NCI-H345 (cell line): ENCODE measurements at places on chromosomes 1 and 21.
A peak's percentile ranks its signal among the peaks of the same experiment; 100 is the strongest.

DNA sequence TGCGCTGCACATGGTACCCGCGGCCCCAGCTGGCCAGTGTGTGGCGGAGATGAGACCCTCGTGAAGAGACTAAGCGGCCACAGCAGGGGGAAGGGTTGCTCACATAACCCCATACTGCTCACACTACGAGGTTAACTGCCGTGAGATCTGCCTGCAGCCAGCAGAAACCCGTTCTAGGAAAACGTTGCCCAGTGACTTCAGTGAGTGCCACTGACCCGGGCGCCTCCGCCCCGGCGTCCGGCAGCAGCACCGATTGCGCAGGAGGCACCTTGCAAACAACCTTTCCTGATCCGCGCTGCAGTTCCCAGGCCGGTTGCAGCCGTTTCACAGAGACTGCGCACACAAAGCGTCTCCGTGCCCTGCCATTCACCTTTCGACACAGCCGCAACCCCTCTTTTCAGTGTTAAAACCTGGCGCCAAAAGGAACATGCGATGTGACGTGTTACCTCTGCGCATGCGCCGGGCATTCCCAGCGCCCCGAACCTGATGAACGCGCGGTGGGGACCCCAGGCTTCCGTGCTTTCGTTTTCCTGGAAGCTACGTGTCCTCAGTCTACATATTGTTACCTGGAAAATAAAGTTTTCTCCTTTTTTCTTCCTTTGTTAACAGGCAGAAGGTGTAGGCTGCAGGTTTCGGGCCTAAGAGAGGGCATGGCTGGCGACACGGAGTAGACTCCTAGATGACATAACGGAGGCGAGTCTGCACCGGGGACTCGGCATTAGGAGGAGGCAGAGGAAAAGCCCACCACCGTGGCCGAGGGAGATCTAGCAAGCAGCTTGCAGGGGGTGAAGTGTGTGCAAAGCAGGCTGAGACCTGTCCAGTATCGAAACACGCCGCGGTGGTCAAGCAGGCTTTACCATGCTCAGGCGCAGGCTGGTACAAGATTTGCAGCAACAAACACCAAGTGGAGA is 8.9 kb downstream of the VPS26C start:
- DNase-seq, result no peak

DNA sequence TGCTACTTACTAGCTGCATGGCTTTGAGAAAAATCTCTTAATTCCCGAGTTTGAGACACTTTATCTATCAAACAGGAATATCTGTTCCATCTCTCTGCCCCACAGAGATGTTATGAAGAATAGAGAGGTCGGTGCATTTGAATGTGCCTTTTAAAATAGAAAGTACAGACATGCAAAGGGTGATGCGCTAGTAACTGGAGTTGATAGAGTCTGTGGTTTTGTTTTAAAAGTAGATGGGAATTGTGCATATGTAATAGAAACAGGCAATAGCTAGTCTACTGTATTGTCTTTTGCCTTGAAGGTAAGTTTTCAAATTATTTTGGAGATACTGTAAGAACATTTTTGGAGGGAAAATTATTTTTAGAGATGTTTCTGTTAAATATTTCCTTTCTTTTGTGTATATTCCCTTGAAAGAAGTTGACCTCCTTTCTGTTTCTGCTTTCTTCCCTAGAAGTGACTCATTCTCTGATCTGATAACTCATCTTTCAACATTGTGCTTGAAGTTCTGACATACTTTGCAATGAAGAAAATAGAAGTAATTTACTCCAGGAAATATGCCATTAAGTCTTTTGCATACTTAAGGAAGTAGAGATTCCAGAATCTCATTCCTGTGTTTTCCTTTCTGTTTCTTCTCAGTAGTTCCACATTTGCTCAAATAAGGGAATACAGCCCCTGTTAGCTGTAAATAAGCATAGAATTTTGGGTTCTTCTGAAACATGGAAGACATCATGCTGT is 151.6 kb downstream of the SDCCAG8 start:
- DNase-seq, result no peak

- DNase-seq, result no peak
Observed at GRCh38 chr1:165816826-165817497, 10.5 kb upstream of the UCK2 start.

- no peak for DNase-seq
Observed at GRCh38 chr1:110089561-110090275, 19.2 kb upstream of the ALX3 start.

GRCh38 chr21:29245863-29246262 is 52.9 kb upstream of the BACH1 start:
- no peak for DNase-seq

DNA sequence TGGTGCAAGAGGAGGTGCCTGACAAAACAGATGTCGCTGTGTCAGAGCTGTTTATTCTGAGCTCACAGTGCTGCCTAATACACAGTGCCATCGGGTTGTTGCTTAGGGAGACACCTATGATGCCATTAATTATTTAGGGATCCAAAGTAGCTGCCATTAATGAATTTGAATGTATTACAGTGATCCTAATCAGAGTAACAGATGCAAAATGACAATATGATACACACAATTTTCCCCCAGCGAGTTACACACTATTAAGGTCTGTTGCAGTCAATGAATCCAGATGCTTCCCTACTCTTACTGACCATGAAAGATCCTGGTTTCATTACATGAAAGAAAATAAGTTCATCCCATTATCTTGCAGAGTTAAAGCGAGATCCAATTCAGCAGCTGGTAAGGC is 91.3 kb downstream of the RWDD3 start:
- no peak for DNase-seq

DNA sequence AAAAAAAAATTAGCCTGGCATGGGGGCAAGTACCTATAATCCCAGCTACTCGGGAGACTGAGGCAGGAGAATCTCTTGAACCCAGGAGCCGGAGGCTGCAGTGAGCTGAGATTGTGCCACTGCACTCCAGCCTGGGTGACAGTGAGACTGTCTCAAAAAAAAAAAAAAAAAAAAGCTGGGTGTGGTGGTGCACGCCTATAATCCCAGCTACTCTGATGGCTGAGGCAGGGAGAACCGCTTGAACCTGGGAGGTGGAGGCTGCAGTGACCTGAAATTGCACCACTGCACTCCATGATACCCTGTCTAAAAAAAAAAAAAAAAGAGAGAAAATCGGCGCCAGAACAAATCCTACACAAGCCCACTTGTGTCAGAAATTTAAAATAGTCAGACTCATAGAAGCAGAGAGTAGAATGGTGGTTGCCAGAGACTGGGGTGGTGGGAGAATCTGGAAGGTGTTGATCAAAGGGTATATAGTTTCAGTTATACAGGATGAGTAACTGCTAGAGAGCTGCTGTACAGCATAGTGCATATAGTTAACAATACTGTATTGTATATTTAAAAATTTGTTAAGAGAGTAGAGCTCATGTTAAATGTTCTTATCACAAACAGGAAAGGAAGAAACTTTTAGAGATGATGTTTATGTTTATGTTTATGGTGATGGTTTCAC is 9.6 kb downstream of the DIP2A start:
- DNase-seq, result no peak

DNA sequence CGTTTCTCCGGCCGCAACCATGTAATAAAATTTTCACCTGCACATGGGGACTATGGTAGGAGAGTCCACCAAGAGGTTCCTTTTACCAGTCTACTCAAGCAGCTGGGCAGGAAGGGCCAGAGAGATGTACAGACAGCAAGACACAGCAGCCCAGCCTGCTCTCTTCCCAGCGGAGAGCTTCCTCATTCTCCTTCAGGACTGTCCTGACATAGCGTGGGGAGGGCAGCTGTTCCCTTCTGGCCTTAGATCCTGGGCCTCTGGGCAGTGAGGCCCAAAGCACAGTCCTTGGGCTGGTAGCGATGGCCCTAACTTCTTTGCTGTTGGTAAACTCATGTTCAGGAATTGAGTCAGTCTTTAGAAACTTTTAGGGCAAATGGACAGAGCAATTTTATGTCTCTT is 89.1 kb downstream of the BCAR3 start:
- DNase-seq, result no peak

DNA sequence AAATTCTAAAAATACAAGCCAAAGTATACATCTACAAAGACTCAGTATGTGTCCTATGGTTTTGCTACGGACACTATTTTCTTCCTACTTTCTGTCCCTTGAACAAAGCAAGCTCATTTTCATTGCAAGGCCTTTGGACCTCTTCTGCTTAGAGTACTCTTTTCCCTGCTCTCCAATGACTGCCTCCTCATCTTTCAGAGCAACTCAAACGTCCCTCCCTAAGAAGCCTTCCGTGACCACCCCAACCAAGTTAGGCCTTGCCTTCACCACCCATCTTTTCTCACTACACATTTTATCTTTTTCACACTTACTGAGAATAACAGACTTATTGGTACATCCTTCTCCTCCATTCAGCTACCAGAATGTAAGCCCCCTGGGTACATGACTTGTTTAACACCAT is 39.9 kb downstream of the ENAH start:
- DNase-seq, result no peak

- no peak for DNase-seq
Observed at GRCh38 chr1:1206966-1207531, 657 bp upstream of the TNFRSF18 start.

DNA sequence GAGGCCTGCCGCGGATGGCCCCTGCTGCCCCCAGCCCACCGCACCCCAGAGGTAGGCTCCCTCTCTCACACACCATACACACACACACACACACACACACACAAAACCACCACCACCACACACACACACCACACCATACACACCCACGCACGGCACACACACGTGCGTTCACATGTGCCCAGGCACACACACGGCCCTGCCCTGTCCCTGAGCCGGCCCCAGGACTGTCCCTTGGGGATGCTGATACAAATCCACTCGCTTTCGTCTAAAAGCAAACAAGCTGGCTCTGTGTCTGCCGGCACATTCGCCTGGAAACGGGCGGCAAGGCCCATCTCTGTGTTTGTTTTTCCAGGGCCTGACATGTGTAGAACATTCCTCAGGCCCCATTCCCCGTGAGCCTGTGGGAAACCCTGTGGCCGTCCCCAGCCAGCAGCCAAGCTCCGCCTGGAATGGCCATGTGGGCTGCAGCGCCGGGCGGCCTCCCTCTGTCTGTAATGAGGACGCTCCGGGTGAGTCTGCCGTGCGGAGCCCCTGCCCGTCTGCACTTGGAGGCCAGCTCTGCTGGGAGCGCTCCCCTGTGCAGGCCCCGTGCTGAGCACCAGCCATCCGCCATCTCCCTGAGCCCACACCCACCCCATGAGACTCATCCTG is 67.4 kb downstream of the DMRTB1 start:
- DNase-seq, result no peak

GRCh38 chr1:30313584-30313983 is 409.8 kb downstream of the MATN1 start:
- no peak for DNase-seq

- no peak for DNase-seq
Observed at GRCh38 chr1:208524376-208524775, 280.2 kb upstream of the PLXNA2 start.

DNA sequence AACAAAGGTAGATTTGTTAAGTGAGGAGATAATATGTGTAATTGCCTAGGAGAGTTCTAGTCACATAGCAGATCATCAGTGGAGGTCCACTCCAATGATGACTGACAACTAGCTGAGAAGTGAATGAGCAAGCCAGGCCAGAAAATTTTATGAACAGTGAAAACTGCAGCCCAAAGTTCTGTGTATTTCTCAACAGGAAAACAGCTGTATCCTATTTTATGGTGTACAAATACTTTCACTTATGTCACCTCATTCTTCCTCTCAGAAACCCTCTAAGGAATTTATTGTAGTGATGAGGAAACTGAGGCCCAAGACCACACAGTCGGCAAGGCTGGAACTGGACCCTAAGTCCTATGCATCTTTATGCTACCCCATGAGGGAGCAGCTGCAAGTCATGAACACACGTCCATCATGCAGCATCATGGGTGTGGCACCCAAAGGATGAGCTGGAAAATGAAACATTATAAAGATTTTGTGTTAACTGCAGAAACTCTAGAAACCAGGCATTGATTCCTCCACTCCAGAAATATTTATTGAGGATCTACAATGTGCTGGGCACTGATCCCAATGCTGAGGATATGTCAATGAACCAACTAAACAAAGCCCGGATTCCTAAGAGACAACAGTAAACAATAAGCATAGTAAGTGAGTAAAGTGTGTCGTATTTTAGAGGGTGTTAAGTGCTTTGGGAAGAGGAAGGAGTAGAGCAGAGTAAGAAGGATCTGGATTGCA is 99.5 kb upstream of the DUSP10 start:
- DNase-seq, result no peak

- DNase-seq, result no peak
Observed at GRCh38 chr1:160004001-160004400, 27.8 kb downstream of the PIGM start.

DNA sequence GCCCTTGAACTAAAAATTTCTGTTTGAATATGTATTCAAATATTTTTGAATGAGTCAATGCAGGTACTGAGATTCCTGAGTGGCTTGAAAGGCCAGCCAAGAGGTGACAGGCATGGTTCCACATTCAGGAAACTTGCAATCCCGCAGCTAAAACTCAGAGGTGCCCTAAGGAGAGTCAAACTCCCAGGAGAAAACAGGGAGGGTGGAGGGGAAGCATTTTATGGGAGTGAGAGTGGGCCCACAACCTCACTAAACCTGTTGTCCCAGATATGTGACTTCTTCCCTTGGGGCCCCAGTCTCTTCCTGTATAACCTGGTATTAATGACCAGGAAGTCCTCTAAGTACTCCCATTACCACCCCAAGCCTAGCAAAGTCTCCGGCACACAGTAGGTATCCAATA is 189.6 kb downstream of the PLPP3 start:
- DNase-seq, result no peak

GRCh38 chr1:100759188-100759587 is 39.6 kb downstream of the VCAM1 start:
- no peak for DNase-seq

- peak; percentile 94 for DNase-seq
Observed at GRCh38 chr1:55060133-55060999, 21.0 kb downstream of the PCSK9 start.

- no peak for DNase-seq
Observed at GRCh38 chr1:213284626-213285025, 233.6 kb downstream of the RPS6KC1 start.

- DNase-seq, result peak; percentile 20
Observed at GRCh38 chr21:39004634-39005501, 178.4 kb downstream of the PSMG1 start.

- no peak for DNase-seq
Observed at GRCh38 chr1:31694069-31694963, 9.5 kb downstream of the COL16A1 start.

DNA sequence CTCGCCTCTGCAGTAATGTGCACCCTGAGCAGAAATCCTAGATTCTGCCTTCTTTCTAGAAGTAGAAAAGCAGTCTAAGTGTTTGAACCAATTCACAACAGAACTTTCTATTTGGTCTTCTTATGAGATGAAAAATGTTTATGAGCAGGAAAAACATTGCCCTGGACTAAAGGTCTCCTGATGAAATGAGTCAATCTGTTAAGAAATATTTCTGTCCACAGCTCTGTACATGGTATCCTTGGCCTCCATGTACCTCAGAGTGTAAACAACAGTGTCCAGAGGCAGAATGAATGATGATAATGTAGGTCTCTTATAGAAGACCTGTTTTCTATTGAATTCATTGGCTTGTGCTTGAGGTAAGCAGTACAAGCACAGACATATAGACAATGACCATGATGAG is 6.2 kb upstream of the APCS start:
- DNase-seq, result no peak

- DNase-seq, result no peak
Observed at GRCh38 chr1:203556047-203556851, 62.3 kb downstream of the OPTC start.
